Cardiac muscle cell (in vitro differentiated cells and primary cell): ENCODE measurements at places on chromosomes 1 and 21.

- DNase-seq = no peak
Measured at GRCh38 chr1:19472174-19472573, 13.2 kb downstream of the CAPZB start.

- no peak for DNase-seq
Measured at GRCh38 chr1:6419804-6420453, at the start of gene HES2. Gene HES2, minus strand, starts transcription at chr1:6419919. Its CDS starts 99 bp downstream, at chr1:6419820.

DNA sequence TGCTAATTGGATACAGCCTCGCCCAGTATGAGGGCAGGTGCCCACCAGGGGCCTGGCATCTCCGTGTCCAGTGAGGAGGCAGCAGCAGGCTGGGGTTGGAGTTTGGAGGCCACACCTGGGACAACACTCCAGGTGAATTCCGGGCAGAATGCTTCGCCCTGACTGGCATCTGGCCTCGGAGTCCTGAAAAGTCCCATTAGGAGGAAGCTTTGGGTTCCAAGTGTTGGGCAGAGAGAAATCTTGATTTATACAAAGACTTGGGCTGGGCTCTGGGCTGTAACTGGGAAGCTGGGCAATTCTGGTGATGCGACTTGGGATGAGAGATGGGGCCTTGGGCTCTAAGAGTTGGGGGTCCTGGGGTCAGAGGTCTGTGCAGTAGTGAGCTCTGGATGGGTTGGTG lies 48.1 kb upstream of the CSF3R start:
- DNase-seq = no peak

DNA sequence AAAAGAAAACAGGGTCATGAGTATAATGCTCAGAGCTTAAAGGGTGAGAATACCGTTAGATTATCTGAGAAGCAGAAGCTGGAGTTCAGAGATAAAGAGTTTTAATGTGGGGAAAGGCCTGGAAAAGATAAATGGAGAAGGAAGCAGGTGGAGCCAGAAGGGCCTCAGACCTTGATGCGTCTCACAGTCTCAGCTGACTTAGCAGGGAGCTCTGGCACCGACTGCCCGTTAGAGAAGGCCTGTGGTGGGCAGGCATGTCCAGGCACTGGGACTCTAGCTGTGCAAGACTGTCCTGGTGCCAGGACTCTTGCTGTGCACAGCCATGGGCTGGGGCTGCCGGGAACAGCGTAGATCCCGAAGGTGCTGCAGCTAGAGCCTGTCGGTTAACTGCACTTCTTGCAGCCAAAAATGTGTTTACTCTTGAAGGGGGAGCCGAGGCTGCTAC lies 3.8 kb upstream of the SLAMF9 start:
- DNase-seq = no peak

- peak; percentile 9 for DNase-seq
Measured at GRCh38 chr1:18290740-18291412, 183.3 kb downstream of the IGSF21 start.
